Caco-2 (cell line): ENCODE measurements at places on chromosomes 2 and 18. TPM values are rescaled to one million over a fixed set of nuclear protein-coding genes. Genes with fewer than 3 reads are reported as not detected.

SNTG2 gene
- not detected in 2 replicates for total RNA-seq

AMER3 gene
- 0.79 TPM in 2 replicates for total RNA-seq

TMEM178A gene
- 0.29 TPM in 1 of 2 replicates, not detected in the other for total RNA-seq

GRCh38 chr2:85999061-85999831 is 106.4 kb downstream of the POLR1A start:
- H3K36me3 ChIP-seq = no peaks in the 10 kb centered on the region
- peak overlapping the region; percentile 23 for H3K27ac ChIP-seq
- no peaks in the 10 kb centered on the region for H3K27me3 ChIP-seq
- H3K4me1 ChIP-seq = peaks cover 21% of the 10 kb centered on the region
- DNase-seq = peak; percentile 22
- H3K4me3 ChIP-seq = no peak overlapping the region

- H3K4me1 ChIP-seq = peaks cover 70% of the 10 kb centered on the region
- H3K4me3 ChIP-seq = no peak overlapping the region
- H3K27ac ChIP-seq = peak overlapping the region; percentile 76
- H3K36me3 ChIP-seq = no peaks in the 10 kb centered on the region
These were observed 8.2 kb upstream of the SPOPL start for GRCh38 chr2:138493334-138493733.

DNA sequence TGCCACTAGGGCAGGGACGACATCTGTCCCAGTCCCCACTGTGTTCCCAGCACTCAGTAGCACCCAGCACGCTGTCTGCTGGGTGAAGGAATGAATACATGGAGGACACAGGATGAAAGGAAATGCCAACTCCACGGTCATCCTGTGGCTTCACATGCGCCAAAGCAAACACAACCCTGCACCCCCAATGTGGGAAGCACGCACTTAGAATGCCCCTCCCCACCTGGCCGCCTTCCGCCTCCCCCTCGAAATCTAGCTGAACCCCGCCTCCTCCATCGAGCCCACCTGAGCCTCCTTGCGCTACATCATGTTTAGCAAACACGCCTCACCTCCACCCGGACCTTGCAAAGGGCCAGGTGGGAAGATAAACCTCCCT is 33.9 kb downstream of the ADCY3 start:
- no peaks in the 10 kb centered on the region for H3K27me3 ChIP-seq
- H3K36me3 ChIP-seq = no peaks in the 10 kb centered on the region
- no peak overlapping the region for H3K27ac ChIP-seq
- DNase-seq = no peak

PTCD3 gene
- 278 and 282 TPM in 2 replicates for total RNA-seq

GRCh38 chr2:127514485-127514884 is 11.8 kb downstream of the IWS1 start:
- no peaks in the 10 kb centered on the region for H3K27me3 ChIP-seq
- H3K36me3 ChIP-seq = 0 out of 2 replicates have a peak, but pooled peaks cover 2% of the 10 kb centered on the region
- H3K4me1 ChIP-seq = 0 out of 2 replicates have a peak, but pooled peaks cover 16% of the 10 kb centered on the region
- no peak for DNase-seq
- no peak overlapping the region for H3K27ac ChIP-seq
- no peak overlapping the region for H3K4me3 ChIP-seq

WDCP gene
- 10.4 and 13.0 TPM in 2 replicates for total RNA-seq

PMAIP1 gene
- total RNA-seq = 2.3 and 2.4 TPM in 2 replicates

DOK6 gene
- total RNA-seq = not detected in 2 replicates

GRCh38 chr2:111200333-111200881 is 79.7 kb downstream of the BCL2L11 start:
- no peaks in the 10 kb centered on the region for H3K4me1 ChIP-seq
- H3K27ac ChIP-seq = no peak overlapping the region
- DNase-seq = no peak
- H3K36me3 ChIP-seq = no peaks in the 10 kb centered on the region

GRCh38 chr2:223465793-223466192 is 136.4 kb downstream of the SCG2 start:
- no peak for DNase-seq
- no peak overlapping the region for H3K4me3 ChIP-seq
- no peaks in the 10 kb centered on the region for H3K4me1 ChIP-seq
- H3K27me3 ChIP-seq = no peaks in the 10 kb centered on the region
- H3K27ac ChIP-seq = no peak overlapping the region

ERBB4 gene
- not detected in 2 replicates for total RNA-seq
